ENCODE measurements at places on chromosomes 2 and 18.

- peak; percentile 97 for DNase-seq
Measured at GRCh38 chr18:3447895-3448837, 1.8 kb upstream of the TGIF1 start.

DNA sequence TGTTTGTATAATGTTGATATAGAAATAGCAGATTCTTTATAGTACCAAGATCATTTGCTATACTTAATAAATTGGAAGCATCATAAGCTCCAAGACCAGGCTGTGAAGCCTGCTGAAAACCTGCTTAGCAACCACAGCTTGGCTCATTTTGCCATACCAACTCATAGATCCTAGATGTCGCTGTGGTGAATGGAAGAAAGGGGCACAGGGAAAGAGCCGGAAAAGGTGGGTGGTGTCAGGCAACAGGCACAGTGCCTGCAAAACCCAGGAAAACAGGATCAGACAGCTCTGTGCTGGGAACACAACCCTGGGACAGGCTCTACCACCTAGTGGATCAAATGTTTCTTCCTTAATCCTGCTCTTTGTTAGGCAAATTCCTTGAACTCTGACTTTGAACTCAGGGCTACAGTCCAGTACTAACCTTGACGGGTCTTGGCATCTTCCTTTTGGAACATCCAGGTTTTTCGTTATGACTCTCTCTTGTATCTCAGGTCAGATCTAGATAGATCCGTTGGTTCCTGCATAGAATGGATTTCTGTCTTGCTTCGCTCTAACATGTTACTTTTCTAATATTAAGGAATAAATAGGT, 31.6 kb downstream of the TWSG1 start:
- no peak for DNase-seq

DNA sequence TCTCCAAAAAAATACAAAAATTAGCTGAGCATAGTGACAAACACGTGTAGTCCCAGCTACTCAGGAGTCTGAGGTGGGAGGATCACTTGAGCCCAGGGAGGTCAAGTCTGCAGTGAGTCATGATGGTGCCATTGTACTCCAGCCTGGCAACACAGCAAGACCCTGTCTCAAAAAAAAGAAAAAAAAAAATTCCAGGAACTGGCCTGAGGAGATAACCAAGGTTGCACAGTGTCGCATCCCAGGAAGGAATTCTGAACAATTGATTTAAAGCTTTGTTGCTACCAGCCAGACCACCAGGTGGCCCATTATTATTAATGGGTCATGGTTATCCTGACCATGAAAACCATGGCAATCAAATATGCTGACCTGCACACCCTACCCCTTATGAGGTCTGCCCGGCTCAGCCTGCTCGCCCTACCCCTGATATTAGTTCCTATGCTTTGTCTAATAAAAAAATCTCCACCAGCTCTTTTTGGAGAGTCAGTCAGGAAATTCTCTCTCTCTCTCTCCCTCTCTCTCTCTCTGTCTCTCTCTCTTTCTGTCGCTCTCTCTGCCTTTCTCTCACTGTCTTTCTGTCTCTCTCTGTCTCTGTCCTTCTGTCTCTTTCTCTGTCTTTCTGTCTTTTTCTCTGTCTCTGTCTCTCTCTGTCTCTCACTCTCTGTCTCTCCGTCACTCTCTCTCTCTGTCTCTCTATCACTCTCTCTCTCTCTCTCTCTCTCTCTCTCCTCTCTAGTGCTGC, 73.7 kb downstream of the NCAPH start:
- no peak for DNase-seq

DNA sequence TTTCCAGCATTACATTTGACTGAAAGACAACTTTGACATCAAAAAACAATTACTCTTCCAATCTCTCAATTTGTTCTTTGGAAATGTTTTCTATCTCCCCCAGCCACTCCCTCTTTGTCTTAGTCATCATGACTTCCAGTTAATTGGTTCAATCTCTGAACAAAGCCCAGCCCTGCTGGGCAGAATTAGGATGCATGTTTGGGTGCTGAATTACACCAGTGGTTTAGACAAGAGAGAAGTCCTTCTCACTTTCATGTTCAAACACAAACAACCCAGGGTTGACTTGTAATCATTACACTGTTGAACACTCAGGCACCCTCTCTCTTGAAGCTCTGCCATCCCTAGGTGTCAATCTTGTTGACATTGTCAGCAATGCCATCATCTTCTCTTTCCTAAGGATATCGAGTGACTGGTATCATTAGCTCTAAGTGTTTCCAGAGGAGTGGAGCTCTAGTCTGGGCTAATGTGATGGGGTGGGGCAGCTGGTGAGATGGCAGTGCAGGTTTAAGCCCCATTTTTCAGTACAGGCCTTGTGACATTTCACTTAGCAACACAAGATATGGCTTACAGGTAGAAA, 90.8 kb upstream of the MEIS1 start:
- no peak for DNase-seq

DNA sequence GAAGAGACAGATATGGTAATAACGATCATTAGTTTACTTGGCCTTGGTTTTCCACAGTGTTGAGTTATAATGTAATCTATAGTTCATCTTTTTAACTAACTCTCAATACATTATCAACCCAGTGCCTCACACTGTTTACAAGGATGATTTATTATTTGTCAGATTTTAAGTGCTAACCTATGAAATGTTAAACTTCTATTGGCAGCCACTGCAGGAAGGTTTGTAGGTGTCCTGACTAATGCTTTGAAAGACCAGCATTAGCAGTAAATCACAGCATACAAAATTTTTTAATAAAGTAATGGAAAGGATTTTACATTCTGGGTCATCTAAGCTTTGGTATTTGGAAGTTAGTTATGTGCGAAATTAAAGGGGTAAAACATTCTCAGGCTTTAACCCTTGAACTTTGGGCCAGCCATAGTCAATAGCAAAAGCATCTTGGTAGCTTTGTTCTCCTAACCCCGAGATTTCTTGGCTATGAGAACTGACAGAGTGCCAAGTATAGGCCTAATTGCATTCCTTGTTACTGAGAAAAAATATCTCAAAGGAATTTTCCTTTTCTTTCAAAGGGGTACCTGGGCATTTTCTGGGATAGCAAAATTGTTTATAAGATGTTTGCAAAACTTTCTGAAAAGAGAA, 30.6 kb downstream of the SPATS2L start:
- DNase-seq, result no peak

DNA sequence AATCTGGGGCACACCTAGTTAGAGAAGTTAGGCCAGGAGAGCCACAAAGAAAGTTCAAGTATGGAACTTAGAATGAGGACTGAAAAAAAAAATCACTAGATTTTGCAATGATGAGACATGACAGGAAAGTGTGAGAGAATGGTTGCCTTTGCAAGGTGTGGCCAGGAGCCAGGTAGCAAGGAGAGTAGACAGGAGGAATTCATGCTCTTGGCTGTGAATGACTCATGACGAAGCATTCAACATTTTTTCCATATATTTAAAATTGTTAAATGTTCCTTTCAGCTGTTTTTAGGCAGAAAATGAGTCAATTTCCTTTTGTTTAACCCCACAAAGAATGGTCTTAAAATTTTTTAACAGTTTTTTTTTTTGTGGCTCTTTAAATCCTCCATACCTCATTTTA, 636.9 kb downstream of the PLCL1 start:
- no peak for DNase-seq

- DNase-seq, result no peak
Measured at GRCh38 chr2:2502201-2502549, 171.1 kb upstream of the MYT1L start.

DNA sequence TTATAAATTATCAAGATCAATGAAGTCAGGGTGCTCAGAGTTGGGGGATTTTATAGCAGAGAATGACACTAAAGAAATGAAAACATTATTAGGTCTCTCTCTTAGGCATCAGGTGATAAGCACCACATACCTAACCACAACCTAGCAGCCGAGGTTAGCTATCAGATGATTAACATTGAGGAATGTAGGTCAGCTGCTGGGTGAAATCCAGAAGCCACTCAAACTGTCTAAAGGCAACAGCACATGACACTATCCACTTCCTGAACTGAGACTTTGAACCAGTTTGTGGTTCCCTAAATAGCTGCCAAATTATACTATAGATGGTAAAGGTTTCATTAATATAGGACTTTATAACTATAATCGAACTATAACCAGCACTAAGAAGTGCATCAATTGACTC, 4.7 kb downstream of the EPG5 start:
- DNase-seq, result no peak

DNA sequence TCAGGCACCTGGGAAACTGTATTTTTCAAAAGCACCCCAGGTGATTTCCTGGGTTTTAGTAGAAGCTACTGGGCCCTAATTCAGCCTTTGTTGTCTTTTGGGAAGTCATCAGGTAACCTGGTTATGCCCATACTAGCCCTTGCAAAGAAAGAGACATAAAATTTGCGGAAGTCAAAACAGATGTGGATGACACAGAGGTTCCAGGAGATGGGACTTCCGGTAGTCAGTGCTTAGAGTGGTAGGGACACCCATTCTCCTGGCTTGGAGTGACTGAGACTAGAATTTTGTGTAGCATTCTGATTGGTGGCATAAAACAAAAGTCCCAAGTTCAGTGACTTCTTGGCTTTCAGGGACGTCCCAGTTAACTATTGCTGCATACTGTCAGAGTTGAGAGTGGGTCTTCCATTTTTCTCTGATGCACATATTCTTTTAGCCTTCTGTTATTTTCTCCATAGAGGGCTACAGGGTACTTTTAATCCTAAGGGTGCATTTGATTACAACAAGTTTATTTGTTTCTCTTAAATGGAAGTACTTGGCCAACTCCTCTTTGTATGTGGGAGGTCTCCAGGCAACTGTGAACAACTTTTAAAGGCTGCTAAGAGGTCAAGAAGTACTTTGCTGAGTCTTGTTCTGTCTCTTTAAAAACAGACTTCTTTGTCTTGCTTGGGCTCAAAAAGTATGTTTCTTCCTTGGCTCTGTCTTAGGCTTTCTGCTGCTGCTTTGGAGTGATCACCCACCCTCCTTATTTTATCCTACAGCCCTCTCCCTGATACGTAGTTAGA, 8.8 kb downstream of the NAB1 start:
- DNase-seq, result no peak

DNA sequence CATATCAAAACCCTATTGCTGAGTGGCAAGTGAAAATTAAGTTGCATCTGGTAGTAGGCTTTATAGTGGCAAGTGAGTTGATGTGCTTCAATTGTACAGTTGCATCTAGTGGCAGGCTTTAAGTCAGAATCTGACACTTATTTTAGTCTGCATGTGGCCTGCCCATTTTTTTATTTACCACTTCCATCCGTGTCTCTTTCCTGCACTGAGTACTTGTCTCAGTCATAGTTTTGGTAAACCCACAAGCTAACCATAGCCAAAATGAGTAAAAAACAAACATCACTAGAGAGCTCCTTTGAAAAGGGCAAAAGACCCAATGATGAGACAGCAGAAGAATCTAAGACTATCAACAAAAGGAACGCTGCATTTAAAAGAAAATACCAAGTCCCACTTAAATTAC, 96.0 kb upstream of the CRACDL start:
- no peak for DNase-seq

DNA sequence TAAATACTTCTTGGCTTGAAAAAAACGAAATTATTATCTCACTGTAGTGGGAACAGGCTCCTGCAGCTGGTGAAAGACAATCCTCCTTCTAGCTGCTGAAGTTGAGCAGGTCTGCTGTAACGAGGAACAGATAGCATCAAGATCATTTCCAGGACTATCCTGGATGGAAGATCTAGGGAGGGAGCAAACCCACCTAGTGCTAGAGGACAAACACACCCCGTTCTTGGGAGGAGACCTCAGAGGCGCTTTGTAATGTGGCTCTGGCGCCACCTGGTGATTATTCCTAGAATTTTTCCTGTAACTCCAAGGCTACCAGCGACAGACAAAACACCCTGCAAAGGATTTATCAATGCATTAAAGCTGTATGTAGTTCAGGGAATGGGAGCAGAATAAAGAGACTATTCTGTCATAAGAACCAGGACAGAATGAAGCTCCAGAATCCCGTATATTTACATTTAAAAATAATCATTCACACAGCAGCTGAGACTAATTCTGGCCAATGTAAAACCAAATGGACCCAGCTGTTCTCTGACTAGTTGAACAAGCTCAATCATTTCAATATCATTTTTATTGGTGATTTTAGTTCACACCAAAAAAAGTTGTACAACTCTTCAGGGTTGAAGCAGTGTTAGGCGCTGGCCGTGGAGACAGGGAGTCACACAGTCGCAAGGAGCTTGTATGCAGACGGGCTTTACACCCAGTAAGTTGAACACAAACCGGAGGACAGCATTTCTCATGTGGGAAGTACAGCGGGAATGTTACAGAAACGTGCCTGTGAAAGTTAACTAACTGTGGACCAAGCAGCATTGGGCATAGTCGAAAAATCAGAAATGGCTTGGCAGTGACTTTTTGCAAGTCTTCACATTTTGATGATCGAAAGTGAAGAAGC, 290.3 kb downstream of the TRIB2 start:
- peak; percentile 30 for DNase-seq

DNA sequence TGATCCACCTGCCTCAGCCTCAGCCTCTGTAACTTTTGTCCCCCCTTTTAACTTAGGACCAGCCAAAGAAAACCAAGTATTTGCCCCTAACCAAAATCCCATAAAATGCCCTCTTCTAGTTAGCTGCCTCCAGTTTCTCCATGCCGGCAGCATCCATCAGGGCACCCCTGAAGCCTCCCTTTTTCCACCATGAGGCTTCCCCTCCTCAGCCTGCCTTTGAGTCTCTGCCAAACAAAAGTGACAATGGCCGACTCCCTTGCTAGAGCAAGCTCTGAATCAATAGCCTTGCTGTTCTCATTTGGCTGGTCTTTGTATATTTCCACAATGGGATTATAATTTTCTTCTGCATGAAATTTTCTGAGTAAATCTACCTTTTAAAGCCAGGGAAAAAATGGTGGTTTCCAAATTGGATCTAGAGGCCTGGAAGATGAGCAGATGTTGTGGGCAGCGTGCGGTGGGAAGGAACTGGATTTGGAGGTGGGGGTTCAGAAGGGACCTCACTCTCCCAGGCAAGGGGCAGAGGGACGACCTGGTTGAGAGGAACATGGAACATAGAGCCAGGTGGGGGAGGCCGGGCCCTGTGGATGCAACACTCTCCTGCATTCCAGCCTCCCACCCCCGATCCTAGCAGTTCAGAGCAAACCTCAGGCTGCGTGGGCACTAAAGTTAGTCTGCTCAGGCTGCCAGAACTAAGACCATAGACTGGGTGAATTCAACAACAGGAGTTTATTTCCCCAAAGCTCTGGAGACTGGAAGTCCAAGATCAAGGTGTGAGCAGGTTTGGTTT, 80.6 kb downstream of the HS6ST1 start:
- DNase-seq, result no peak

GRCh38 chr2:209505410-209505809, 81.6 kb downstream of the MAP2 start:
- DNase-seq, result no peak

- DNase-seq, result no peak
Measured at GRCh38 chr2:12293874-12294273, 422.9 kb upstream of the TRIB2 start.

DNA sequence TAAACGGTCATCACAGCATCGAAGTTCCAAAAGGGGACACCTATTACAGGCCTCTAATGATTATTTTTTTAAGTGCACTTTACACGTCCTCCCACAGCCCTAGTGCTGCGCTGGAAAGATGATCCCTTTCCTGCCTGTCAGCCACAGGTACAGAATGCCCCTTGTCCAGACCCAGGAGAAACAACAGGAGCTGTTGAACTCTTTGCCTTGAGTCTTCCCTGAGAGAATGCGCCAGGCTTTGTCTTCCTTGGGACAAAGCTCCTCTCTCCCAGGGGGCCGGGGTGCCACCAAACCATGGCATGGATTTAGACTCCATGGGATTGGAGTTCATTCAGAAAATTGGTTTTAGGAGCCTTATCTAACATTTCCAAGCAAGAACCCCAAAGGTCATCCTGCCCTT, 319.0 kb upstream of the SOX11 start:
- no peak for DNase-seq

GRCh38 chr2:216936954-216937357, 77.1 kb upstream of the TNP1 start:
- DNase-seq, result no peak

GRCh38 chr2:224359569-224359968, 42.3 kb downstream of the FAM124B start:
- no peak for DNase-seq
